Left hindlimb (tissue), 1 donor: ENCODE measurements at places on chromosomes 6 and 20.

GRCh38 chr6:14000901-14001300, 76.1 kb downstream of the RNF182 start:
- DNase-seq = no peak

DNA sequence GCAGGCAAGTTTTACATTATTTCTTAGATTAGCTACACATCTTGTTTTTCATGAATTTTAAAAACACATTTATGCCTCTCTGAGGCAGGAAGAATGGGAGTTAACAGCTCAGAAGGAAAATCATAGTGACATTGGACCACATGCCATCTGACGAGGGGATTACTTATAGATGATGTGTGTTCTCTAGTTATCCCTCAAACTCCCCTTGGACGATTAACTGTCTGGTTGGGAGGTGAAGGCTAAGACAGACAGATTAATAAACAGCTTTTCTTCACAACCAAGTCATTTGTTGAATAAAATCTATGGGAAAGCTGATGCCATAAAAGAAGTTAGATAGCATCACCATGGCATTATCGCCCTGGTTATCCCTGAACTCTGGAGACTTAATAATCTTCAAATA, 80.0 kb upstream of the PREP start:
- DNase-seq = no peak

GRCh38 chr6:37021356-37022129, 16.1 kb downstream of the FGD2 start:
- peak; percentile 30 for DNase-seq

DNA sequence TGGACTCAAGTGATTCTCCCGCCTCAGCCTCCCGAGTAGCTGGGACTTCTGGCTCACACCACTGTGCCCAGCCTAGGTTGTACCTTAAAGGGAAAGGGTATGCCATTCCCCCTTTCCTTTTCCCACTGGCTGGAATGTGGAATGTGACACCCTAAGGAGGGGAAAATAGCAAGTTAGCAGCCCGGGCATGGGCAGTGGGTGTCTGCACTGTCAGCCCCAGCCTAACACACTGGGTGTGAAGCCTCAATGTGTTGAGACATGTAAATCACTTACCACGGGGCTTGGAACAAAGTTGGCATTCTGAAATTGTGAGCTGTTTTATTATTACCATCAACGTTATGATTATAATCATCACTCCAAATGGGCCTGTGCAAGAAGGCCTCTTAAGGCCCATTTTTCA, 80.8 kb upstream of the PTPN1 start:
- DNase-seq = no peak

- no peak for DNase-seq
These were observed 76.4 kb downstream of the EYA2 start for GRCh38 chr20:46970937-46971630.

DNA sequence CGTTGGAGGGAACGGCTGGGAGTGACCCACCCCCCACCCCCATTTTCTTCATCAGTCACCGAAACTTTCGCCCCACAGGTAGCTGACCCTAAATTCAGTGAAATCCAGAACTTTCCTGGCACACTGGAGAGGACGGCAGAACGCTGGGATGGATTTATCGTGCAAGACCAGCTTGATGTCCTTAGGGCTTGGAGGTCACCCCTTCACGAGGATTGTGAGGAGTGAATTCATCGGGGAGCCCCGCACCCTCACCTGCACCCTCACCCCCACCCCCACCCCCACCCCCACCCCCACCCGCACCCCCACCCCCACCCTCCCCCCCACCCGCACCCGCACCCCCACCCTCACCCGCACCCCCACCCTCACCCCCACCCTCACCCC, 13.3 kb upstream of the TCFL5 start:
- no peak for DNase-seq

DNA sequence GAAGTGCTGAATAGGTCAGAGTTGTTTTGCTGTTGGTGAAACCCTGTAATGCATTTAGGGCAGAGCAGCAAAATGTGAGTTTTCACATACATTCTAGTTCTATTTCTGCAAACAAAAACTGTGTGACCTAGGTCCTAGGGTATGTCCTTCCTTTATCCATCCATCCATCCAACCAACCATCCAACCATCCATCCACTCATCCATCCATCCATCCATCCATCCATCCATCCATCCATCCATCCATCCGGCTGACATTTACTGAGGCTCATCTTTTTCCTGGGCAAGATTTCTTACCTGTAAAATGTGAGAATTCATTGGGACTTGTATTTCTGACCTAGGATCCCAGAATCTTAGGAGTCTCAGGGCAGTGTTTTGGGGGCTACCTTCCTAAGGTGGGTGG, 14.5 kb downstream of the PNPLA1 start:
- no peak for DNase-seq

GRCh38 chr6:3482869-3483268, 26.0 kb upstream of the SLC22A23 start:
- no peak for DNase-seq

DNA sequence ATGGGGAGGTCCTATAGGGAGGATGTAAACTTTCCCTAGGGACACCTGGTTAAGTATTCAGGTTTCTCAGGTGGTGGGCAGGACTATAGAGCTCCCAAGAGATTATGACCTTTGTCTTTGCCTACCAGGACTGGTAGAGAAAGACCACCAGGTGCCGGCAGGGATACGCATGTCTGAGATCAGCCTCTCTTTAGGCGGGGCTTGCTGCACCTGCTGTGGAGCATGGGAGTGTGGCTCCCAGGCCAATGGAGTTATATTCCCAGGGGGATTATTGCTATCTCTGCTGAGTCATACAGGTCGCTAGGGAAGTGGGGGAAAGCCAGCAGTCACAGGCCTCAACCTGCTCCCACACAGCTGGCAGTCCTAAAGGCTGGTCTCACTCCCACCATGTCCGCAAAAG, 280.5 kb upstream of the MMS22L start:
- no peak for DNase-seq

GRCh38 chr6:54252916-54253315, 55.3 kb upstream of the TINAG start:
- no peak for DNase-seq

GRCh38 chr6:43827898-43828297, 57.9 kb downstream of the VEGFA start:
- peak; percentile 13 for DNase-seq

- DNase-seq = peak; percentile 29
These were observed 24.7 kb upstream of the MRGBP start for GRCh38 chr20:62771396-62772102.

DNA sequence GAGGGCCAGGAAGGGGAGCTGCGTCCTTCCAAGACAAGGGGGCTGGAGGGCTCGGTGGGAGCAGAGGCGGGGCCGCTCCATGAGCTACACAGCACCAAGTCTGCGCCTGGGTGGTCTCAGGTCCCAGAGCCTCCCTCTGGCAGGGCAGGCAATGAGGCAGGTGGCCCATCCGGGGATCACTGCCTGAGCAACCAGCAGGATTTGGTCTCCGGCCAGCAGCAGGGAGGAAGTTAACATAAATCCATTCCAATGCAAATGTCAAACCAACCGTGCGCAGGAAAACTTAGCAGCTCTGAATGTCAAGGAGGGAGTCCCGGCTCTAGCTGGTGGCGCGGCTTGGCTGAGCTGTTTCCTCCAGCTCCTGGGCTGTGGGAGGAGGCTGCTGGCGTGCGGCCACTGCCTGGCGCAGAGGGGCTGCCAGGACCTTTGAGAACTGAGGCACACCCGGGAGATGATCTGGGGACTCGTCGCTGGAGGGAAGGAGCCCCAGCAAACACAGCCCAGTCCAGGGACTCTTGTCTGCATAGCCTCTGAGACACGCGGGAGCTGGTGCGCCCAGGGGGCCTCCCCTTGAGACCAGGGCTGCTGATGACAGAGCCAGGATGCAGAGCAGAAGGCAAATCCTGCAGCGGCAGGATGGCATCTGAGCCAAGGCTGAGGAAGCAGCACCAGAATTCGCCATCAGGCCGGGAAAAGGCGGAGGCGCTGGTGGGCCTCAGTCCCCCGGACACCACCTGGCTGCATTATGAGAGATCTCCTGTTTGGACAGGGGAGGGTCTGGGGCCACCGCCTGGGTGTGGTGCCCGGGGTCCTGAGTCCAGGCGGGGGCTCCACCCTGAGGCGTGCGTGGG, 33.1 kb upstream of the CHRNA4 start:
- DNase-seq = peak; percentile 39
